ENCODE measurements at places on chromosomes 4 and X.
A peak's percentile ranks its signal among the peaks of the same experiment; 100 is the strongest.

GRCh38 chr4:186939226-186939625, 215.6 kb upstream of the FAT1 start:
- DNase-seq = no peak

- DNase-seq = no peak
These were observed 1.0 kb downstream of the LAMP2 start for GRCh38 chrX:120468071-120468470.

- no peak for DNase-seq
These were observed 35.7 kb downstream of the AFAP1 start for GRCh38 chr4:7903791-7904516.

DNA sequence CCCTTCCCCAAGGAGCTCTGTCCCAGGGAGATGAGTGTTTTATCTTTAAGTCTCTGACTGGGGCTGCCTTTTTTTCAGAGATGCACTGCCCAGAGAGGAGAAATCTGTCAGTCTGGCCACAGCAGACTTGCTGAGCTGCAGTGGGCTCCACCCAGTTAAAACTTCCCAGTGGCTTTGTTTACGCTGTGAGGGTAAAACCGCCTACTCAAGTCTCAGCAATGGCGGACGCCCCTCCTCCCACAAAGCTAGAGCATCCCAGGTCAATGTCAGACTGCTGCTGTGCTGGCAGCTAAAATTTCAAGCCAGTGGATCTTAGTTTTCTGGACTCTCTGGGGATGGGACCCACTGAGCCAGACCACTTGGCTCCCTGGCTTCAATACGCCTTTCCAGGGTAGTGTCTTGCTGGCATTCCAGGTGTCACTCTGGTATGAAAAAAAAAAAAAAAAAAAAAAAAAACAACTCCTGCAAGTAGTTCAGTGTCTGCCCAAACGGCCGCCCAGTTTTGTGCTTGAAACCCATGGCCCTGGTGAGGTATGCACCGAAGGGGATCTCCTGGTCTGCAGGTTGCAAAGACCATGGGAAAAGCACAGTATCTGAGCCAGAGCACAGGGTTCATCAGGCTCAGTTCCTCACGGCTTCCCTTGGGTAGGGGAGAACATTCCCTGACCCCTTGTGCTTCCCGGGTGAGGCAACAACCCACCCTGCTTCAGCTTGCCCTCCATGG, 1616.1 kb upstream of the ADGRL3 start:
- DNase-seq = no peak

DNA sequence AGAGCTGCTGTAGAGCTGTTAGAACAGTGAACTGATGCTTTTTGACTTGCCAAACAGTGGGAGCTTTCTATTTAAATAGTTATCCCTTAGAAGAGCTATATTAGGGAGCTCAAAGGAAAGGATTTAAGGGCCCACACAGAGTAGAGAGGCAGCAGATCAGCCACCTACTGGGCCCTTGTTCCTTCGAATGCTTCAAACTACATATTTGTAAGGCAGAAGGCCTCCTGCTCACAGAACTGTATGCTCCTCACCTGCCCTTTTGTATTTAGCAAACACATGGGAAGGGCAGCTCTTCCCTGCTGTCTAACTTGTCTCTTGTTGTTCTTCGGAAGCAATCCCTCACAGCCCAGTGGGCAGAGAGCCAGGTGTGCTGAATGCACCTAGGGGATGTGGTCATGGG, 38.0 kb downstream of the IL1RAPL1 start:
- no peak for DNase-seq

DNA sequence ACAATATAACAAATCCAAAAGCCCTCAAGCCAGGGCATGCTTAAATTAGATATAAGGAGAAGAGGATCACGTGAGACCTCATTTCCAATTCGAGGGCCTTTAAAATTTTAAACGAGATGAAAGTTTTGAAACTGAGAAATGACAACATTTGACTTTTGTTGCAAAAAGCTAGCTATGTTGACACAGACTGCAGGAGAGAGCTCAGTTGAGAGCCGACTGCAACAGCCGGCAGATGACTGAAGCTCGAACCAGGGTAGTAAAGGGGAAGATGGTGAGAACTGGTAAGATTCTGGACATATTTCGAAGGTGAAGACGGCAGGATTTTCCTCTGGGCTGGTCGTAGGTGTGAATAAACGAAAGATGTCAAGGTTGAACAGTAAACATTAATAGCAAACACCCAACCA, 773 bp downstream of the PRMT9 start:
- DNase-seq = peak; percentile 34

DNA sequence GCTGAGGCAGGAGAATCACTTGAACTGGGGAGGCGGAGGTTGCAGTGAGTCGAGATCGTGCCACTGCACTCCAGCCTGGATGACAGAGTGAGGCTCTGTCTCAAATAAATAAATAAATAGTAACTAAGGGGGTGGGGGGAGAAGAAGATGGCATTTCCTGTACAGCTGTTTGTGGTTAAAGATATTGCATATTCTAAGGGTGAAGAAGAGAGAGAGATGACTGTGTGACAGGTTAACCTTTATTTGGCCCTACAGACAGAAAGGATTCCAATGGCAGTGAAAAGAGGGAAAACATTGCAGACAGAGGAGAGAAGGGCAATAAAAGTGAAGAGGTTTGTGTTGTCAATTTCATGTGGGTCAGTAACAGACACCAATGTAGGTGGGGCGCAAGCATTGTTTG, 9.4 kb downstream of the TASL start:
- no peak for DNase-seq

DNA sequence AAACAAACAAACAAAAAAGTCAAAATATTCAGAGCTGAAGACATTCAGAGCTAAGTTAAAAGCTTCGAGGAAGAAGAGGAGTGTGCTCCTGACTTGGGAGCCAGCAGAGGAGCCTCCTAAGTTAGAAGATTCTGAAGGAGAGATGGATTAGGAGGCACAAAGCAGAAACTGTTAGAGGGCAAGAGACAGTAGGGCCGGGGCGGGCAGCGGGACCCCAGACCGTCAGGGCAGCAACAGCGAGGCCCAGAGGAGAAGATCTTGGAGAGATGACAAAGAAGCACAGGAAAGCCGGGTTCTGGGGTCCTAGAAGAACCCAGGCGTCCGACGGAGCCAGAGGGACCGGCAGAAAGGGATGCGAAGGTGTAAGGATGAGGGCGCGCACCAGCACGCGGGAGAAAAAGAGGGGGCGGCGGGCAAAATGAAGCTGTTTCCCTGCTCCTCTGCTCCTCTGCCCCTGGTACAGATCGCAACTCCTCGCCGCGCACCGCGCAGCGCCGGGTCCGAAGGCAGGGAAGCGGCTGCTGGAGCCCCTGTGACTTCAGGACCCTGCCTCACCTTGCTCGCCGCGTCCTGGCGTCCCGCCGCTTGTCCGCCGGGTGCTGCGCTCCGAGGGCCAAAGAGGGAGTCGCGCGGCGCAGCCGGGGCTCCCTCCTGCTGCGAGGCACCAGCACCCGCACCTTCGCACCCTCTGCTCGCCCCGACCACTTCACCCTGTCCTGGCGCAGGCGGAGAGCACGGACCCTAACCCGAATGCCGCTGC, 477 bp downstream of the KLHL13 start:
- DNase-seq = no peak

- DNase-seq = no peak
These were observed 92.2 kb downstream of the PALLD start for GRCh38 chr4:168588916-168589531.

GRCh38 chrX:134622813-134623185, 35.5 kb downstream of the PLAC1 start:
- DNase-seq = no peak

DNA sequence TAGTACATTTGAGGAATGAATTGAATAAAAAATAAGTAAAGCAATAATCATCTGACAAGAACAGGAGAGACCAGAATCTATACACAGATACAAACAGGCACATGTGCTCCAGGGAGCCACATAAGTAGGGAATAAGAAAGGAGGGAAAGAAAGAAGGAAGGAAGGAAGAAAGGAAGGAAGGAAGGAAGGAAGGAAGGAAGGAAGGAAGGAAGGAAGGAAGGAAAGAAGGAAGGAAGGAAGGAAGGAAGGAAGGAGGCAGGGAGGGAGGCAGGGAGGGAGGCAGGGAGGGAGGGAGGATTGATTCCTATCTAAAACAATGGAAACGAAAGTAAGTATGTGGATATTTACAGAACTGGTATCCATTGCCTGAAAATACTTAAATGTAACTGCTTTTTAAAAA, 475.8 kb downstream of the NLGN4X start:
- DNase-seq = no peak

GRCh38 chr4:105674011-105674410, 34.5 kb downstream of the INTS12 start:
- no peak for DNase-seq

GRCh38 chr4:82501154-82501442, 60.7 kb downstream of the TMEM150C start:
- DNase-seq = no peak

DNA sequence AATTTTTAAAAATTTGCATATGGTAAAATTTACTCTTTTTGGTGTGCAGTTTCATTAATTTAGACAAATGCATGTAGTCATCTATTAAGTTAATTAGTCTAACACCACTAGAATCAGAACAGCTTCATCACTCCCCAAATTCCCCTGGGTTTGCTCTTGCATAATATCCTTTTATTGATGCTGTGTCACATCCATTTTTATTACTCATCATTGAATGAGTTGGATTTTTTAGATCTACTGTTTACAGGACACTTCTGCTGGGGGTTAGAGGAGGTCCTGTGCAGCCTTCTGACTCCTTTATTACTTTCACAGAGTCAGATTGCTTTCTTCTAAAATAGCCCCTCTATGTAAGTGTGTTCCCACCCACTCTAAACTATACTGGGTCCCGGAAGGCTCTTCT, 65.9 kb downstream of the MTHFD2L start:
- DNase-seq = no peak

- peak; percentile 4 for DNase-seq
These were observed 187.8 kb upstream of the MBNL3 start for GRCh38 chrX:132676561-132677186.

DNA sequence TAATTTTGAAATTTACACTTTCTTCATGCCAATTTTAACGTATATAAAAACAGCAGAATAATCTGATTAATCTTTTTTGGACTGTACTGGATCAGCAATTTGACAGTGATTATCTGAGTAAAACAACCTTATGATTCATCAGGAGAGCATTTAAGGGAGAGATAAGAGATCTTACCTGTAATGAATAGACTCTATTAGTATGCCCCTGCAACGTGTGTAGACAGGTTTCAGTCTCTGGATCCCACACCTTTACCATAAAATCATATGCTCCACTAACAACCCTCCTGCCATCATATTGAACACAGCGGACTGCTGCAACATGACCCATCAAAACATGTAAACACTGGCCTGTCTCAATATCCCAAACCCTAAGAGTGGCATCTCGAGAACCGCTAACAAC, 210.1 kb downstream of the FBXW7 start:
- DNase-seq = no peak

- DNase-seq = no peak
These were observed 146.7 kb upstream of the PITX2 start for GRCh38 chr4:110769578-110769977.

GRCh38 chr4:116449764-116450163, 635.6 kb downstream of the TRAM1L1 start:
- no peak for DNase-seq

DNA sequence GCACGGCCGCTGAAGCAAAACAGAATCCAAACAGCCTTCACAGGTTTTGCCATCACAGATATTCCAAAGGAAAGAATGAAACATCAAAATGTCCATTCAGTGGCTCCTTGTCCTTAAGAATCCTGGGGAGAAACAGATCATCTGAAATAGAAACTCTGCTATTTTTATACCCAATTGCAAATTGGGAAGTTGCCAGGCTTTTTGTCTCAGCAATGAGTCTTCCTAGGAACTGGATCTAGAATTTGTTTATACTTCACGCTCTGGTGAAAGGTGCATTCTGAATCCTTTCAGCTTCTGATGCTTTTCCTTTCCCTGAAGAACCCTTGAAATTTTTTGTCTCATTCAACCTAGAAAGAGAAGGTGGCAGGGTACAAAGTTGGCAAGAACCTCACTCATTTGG, 218.9 kb downstream of the FBXW7 start:
- DNase-seq = no peak

- DNase-seq = peak; percentile 25
These were observed 33.1 kb downstream of the FTHL17 start for GRCh38 chrX:31038575-31039326.

GRCh38 chrX:11210415-11210801, 82.8 kb upstream of the AMELX start:
- no peak for DNase-seq

GRCh38 chrX:67665583-67665982, 121.8 kb downstream of the AR start:
- no peak for DNase-seq

DNA sequence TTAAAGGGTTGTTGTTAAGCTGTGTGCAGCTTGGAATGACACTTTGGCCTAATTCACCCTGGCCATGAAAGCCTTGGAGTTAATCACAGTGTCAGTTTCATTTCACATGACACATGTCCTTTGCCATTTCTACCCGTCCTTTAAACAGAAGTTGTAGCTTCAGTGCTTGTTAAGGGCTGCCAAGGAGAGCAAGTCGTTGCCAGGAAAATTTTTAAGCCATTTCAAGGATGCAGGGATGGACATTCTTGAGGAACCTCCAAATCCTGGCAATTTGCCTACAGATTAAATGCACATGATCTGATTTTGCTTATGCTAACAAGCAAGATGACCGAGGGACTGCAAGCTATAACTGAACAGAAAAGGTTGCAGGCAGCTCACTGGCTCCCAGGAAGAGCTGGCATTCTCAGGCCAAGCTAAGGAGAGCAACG, 40.5 kb downstream of the SETD7 start:
- no peak for DNase-seq

GRCh38 chr4:73869130-73870055, at the start of gene CXCL1:
TSS of gene CXCL1 (plus strand) at chr4:73869393. CDS start at chr4:73869471, 78 bp downstream.
- DNase-seq = no peak

GRCh38 chr4:98448908-98449307, 187.7 kb downstream of the RAP1GDS1 start:
- DNase-seq = no peak

GRCh38 chrX:12867685-12868084, 813 bp downstream of the TLR7 start:
- no peak for DNase-seq

DNA sequence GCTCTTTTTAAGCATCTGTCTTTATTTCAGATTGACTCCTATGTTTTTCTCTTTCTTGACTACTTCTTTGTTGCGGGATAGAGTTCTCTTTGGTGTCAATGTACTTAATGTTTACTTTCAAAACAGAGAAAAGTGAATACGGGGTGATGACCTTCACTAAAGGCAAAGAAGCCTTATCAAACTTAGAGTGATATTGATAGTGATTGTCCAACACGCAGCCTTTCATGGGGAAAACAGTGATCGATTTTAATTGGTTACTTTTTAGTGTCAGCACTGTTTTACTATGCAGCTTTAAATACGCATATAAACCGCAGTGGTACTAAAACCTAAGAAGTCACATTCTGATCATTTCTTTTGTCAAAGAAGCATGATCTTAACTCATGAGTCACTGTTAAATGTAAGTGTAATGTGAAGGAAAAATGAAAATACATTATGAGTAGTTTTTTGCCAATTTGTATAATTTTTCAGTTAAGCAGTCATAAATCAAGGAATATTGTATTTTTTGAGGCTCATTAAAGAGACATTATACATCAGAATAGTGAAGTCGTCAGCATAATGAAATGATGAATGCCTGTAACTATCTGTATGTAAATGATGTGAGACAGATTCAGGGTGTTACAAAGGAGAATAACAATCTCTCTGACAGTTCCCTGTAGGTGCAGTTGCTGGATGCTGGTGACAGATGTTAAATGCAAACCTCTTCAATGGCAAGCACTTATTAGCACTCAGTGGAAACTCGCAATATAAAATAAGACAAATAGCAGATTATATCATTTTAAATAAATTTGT, 2082.8 kb upstream of the TENM3 start:
- no peak for DNase-seq

- DNase-seq = no peak
These were observed 46.4 kb upstream of the KCTD8 start for GRCh38 chr4:44494810-44495701.

GRCh38 chrX:129026202-129026601, 497.1 kb downstream of the SMARCA1 start:
- no peak for DNase-seq
